Osteocyte (in vitro differentiated cells): ENCODE measurements at places on chromosomes 4 and X. TPM values are rescaled to one million over a fixed set of nuclear protein-coding genes. Genes with fewer than 3 reads are reported as not detected.

TTC29 gene
- total RNA-seq = 0.16 and 0.37 TPM in 2 replicates

EDA2R gene
- 2.3 and 2.4 TPM in 2 replicates for total RNA-seq

DUX4 gene
- not detected in 2 replicates for total RNA-seq

PARM1 gene
- not detected in 2 replicates for total RNA-seq

GUCY1B1 gene
- 11.5 and 13.2 TPM in 2 replicates for total RNA-seq

KLF8 gene
- 0.18 and 0.78 TPM in 2 replicates for total RNA-seq

PNMA6F gene
- total RNA-seq = not detected in 2 replicates

- no peak for DNase-seq
- no peak overlapping the region for H3K4me3 ChIP-seq
- H3K27ac ChIP-seq = no peak overlapping the region
- no peaks in the 10 kb centered on the region for H3K27me3 ChIP-seq
These were observed 99.0 kb downstream of the ANOS1 start for GRCh38 chrX:8632924-8633323.

DNA sequence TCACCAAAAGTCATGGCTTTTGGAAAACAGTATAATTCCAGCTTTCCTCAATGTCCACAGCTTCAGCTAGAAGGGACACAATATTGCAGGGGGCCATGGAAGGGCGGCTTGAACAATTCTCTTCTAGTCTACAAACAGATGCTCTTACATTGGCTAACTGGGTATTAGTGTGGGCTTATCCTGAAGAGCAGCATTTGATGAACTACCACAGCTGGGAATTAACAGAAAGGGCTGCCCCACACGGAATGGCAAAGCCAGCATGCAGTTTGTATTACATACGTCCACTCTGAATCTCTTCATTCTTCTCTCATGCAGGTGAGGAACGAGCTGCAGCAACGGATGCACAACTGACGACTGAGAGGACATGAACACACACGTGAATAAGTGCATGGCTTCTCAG is 13.0 kb upstream of the PDCL2 start:
- no peaks in the 10 kb centered on the region for H3K36me3 ChIP-seq
- H3K27ac ChIP-seq = no peak overlapping the region
- peaks cover 28% of the 10 kb centered on the region for H3K27me3 ChIP-seq
- H3K4me3 ChIP-seq = no peak overlapping the region

- no peak for DNase-seq
- no peaks in the 10 kb centered on the region for H3K27me3 ChIP-seq
These were observed 170.1 kb downstream of the WDFY3 start for GRCh38 chr4:84796394-84796793.

DNA sequence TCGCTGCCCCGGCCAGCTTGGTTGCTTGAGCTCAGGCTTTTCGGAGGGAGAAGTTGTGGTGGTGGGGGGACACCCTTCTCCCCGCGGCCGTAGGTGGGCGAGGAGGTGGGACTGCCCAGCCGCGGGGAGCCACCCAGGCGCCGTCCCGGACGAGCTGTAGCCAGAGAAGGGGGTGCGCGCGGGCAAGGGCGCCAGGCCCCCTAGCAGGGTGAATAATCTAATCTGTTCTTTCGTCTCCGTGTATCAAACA is 3.1 kb downstream of the MID1IP1 start:
- peak overlapping the region; percentile 98 for H3K27ac ChIP-seq
- H3K27me3 ChIP-seq = no peaks in the 10 kb centered on the region
- no peak for DNase-seq
- H3K4me3 ChIP-seq = peak overlapping the region; percentile 89

DNA sequence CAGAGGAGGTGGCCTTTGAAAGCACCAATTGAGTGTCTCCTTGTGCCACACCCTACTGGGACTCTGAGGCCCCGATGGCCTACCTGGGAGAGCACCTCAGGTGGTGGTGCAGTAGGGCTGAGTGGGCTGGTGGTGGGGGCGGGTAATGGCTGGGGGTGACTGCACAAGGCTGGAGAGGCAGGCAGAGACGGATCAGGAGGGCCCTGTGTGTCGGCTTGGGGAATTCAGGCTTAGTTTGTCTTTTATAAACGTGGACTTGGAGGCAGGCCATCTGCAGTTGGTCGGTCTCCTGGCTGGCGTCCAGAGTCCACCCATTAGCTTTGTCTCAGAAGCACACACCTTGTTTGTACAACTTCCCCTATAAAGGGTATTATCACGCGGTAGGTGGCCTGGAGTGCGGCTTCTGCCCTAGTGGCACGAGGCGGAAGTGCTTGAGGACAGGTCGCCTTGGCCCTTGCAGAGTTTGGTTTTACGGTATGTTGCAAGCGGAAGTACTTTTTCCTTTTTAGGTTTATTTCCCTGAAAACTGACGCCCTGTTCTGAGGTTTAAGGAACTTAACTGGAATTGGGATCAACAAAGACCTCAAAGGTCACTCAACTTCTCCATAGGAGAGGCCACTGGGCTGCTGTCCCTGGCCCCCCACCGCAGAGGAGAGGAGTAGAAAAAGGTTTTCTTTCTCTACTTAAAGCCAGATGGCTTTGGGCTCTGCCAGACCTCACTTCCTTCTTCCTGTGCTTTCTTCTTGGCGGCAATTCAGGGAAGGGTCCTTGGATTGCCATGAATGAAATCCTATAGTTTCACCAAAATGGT is 8.0 kb downstream of the TBC1D14 start:
- no peaks in the 10 kb centered on the region for H3K36me3 ChIP-seq
- no peak overlapping the region for H3K4me3 ChIP-seq
- DNase-seq = no peak
- peak overlapping the region; percentile 60 for H3K27ac ChIP-seq

- H3K27me3 ChIP-seq = no peaks in the 10 kb centered on the region
- H3K4me1 ChIP-seq = peaks cover 24% of the 10 kb centered on the region
- peaks cover 3% of the 10 kb centered on the region for H3K36me3 ChIP-seq
- H3K27ac ChIP-seq = no peak overlapping the region
These were observed 127.1 kb downstream of the TRIML1 start for GRCh38 chr4:188266386-188266785.

DNA sequence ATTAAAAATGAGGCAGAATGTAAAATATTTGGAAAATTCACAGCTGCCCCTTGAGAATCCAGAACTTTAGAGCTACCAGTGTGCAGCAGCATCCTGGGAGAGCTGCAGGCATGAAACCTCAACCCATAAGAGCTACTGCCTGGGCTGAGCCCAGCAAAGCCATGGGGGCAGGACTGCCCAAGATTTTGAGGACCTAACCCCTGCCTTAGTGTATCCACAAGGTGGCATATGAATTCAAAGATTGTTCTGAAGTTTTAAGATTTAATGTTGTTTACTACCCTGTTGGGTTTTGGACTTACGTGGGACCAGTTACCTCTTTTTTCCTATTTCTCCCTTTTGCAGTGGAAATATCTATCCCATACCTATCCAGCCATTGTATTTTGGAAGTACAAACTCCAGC is 26.4 kb downstream of the CASP6 start:
- no peaks in the 10 kb centered on the region for H3K27me3 ChIP-seq
- no peaks in the 10 kb centered on the region for H3K4me1 ChIP-seq

DNA sequence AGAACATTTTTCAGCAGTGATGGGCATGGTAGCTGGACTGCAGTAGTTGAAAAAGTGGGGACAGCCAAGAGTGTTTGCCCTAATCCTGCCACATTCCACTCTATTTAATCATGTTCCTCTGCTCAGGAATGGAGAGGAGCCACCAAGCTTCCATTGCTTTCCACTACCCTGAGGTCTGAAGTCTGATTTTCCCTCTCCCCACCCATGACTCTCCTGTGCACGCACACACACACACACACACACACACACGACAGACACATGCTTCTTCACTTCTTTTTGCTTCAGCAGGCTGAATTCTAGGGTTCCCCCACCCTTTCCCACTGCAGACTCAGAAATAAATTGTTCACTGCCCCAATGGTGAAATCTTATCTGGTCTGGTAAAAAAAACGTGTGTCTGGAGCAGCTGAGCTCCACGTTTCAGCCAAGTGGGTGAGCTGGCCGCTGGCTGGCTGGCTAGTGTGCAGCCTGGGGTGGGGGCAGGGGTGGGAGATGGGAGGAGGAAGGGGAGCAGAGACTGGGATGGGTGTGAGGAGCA is 142.7 kb upstream of the NALF2 start:
- H3K27me3 ChIP-seq = no peaks in the 10 kb centered on the region
- no peaks in the 10 kb centered on the region for H3K36me3 ChIP-seq
- H3K27ac ChIP-seq = no peak overlapping the region
- no peaks in the 10 kb centered on the region for H3K4me1 ChIP-seq
- no peak overlapping the region for H3K4me3 ChIP-seq

- peaks cover 14% of the 10 kb centered on the region for H3K27me3 ChIP-seq
- no peaks in the 10 kb centered on the region for H3K36me3 ChIP-seq
- H3K4me3 ChIP-seq = no peak overlapping the region
- H3K4me1 ChIP-seq = peaks cover 15% of the 10 kb centered on the region
- peak; percentile 23 for DNase-seq
- no peak overlapping the region for H3K27ac ChIP-seq
These were observed 27.4 kb downstream of the CCKAR start for GRCh38 chr4:26462874-26463273.

DNA sequence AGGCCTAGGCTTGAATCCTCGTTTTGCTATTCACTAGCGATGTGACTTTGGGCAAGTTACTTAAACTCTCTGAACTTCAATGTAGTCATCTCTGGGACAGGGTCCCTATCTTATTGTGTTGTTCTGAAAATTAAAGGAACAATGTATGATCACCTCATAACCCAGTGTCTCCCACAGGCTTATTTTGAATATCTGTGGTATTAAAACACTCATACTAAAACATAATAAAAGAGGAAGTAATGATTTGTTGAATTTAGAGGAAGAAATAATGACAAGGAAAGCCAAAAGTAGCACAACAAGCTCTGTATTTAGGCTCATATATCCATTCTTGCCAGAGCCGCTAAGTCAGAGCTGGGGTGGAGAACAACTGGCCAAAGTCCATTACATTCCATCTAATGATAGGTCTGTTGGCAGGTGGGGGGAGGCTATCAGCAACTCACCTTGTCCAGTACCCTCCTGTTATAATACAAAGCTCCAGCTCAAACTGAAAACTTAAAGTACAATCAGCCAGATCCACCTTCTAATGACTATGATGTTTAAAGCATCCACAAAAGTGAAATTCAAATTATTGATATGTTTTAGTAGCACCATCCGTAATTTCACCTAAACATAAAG is 64.5 kb upstream of the LSM6 start:
- no peak overlapping the region for H3K27ac ChIP-seq
- no peaks in the 10 kb centered on the region for H3K36me3 ChIP-seq
- no peaks in the 10 kb centered on the region for H3K4me1 ChIP-seq

GRCh38 chr4:114046331-114046730 is 66.9 kb upstream of the ARSJ start:
- H3K4me3 ChIP-seq = no peak overlapping the region
- no peaks in the 10 kb centered on the region for H3K4me1 ChIP-seq
- H3K27ac ChIP-seq = no peak overlapping the region
- H3K36me3 ChIP-seq = no peaks in the 10 kb centered on the region

- DNase-seq = no peak
- peaks cover 13% of the 10 kb centered on the region for H3K4me1 ChIP-seq
- H3K27ac ChIP-seq = no peak overlapping the region
- no peaks in the 10 kb centered on the region for H3K27me3 ChIP-seq
These were observed 42.5 kb downstream of the UNC5C start for GRCh38 chr4:95506264-95506663.

GRCh38 chr4:125801373-125801772 is 486.6 kb downstream of the FAT4 start:
- H3K36me3 ChIP-seq = no peaks in the 10 kb centered on the region
- H3K4me1 ChIP-seq = peaks cover 2% of the 10 kb centered on the region
- H3K27me3 ChIP-seq = no peaks in the 10 kb centered on the region
- H3K4me3 ChIP-seq = no peak overlapping the region
- no peak for DNase-seq

- H3K4me3 ChIP-seq = no peak overlapping the region
- peaks cover 37% of the 10 kb centered on the region for H3K27me3 ChIP-seq
- no peak overlapping the region for H3K27ac ChIP-seq
- H3K36me3 ChIP-seq = no peaks in the 10 kb centered on the region
These were observed 139.9 kb upstream of the ZIC3 start for GRCh38 chrX:137425986-137426385.

- no peaks in the 10 kb centered on the region for H3K36me3 ChIP-seq
- no peak overlapping the region for H3K27ac ChIP-seq
- H3K4me3 ChIP-seq = no peak overlapping the region
- H3K4me1 ChIP-seq = peaks cover 19% of the 10 kb centered on the region
- DNase-seq = no peak
- no peaks in the 10 kb centered on the region for H3K27me3 ChIP-seq
These were observed 93.7 kb downstream of the CLNK start for GRCh38 chr4:10590896-10591295.

DNA sequence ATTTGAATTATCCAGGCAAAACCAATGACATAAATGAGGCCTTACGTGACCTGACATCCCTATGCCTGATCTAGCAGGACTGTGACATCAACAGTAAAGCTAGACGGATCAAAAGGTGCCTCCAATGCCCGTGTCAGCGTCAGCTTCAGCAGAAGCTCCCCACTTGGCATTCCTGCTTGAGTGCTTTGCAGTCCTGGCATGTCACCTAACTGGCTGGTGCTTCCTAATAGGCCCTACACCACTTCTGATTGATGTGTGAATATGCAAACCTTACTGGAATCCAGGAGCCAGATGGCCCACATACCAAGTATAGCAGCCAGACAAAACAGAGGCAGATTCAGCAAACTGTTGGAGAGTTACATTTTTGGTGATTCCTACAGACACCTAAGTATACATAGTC is 224.2 kb downstream of the DMD start:
- H3K4me1 ChIP-seq = no peaks in the 10 kb centered on the region
- H3K27ac ChIP-seq = no peak overlapping the region
- no peaks in the 10 kb centered on the region for H3K27me3 ChIP-seq
- H3K4me3 ChIP-seq = no peak overlapping the region

GRCh38 chrX:129726307-129727111 is 12.3 kb upstream of the XPNPEP2 start:
- H3K27me3 ChIP-seq = peaks cover 35% of the 10 kb centered on the region
- H3K27ac ChIP-seq = no peak overlapping the region
- DNase-seq = peak; percentile 88

- H3K4me1 ChIP-seq = no peaks in the 10 kb centered on the region
- H3K36me3 ChIP-seq = no peaks in the 10 kb centered on the region
- H3K27me3 ChIP-seq = peaks cover 17% of the 10 kb centered on the region
- no peak overlapping the region for H3K27ac ChIP-seq
These were observed 1509.4 kb downstream of the TECRL start for GRCh38 chr4:62899646-62900364.
